H1 (cell line): ENCODE measurements at places on chromosomes 5 and 9. TPM values are rescaled to one million over a fixed set of nuclear protein-coding genes. Genes with fewer than 3 reads are reported as not detected.

FAM221B gene
- total RNA-seq = not detected in 2 replicates

DNA sequence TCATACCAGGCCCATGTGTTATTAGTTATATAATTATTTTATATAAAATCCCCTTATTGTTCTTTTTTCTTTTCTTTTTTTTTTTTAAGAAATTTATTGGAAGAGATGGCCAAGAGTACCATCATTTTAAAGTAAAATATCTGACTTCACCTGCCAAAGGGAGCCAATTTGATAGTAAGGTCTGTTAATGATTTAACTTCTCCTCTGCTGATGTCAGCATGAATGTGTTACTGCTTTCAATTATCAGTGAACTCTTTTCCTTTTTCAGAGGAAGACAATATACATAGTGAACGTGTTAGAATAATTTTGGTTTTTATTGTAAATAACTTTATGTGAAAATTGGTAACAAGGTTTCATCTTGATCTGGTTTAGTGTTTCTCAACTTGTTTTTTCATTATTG, 409.6 kb downstream of the SH3GL2 start:
- H3K4me1 ChIP-seq = no peaks in the 10 kb centered on the region
- no peak overlapping the region for H3K4me3 ChIP-seq
- H3K27me3 ChIP-seq = no peaks in the 10 kb centered on the region
- no peak for DNase-seq
- H3K36me3 ChIP-seq = no peaks in the 10 kb centered on the region
- no peak overlapping the region for H3K27ac ChIP-seq

TAF9 gene
- total RNA-seq = 85.1 and 85.4 TPM in 2 replicates

LTC4S gene
- 1.1 and 2.2 TPM in 2 replicates for total RNA-seq

PCDHB16 gene
- 5.2 and 5.9 TPM in 2 replicates for total RNA-seq

DNA sequence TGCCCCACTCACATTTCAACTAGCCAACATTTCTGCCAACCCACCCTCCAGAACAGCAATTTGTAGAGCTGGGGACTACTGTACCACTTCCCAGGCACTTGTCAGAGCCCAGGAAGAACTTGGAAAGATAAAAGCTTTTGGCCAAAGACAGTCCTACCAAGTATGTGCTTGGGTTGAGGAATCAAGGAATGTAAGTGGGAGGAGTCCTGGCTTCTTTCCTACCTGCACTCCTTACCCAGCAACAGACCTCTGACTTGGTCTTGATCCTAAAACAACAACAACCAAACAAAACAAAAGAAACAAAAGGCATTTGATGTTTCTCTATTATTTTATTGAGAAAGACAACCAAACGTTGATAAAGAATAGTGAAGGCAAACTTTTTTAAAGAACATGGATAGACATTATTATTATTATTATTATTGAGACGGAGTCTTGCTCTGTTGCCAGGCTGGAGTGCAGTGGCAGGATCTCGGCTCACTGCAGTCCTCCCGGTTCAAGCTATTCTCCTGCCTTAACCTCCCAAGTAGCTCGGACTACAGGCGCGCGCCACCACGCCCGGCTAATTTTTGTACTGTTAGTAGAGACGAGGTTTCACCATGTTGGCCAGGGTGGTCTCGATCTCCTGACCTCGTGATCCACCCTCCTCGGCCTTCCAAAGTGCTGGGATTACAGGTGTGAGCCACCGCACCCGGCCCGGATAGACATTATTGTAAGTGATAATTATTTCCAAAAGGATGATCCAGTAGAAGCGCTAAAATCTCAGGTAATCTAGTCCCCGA, 33.5 kb downstream of the ANXA2R start:
- H3K36me3 ChIP-seq = no peaks in the 10 kb centered on the region
- no peak overlapping the region for H3K27ac ChIP-seq

GRCh38 chr5:179234563-179235135, 110.6 kb downstream of the ADAMTS2 start:
- no peak for DNase-seq
- H3K4me1 ChIP-seq = no peaks in the 10 kb centered on the region
- H3K4me3 ChIP-seq = no peak overlapping the region

DNA sequence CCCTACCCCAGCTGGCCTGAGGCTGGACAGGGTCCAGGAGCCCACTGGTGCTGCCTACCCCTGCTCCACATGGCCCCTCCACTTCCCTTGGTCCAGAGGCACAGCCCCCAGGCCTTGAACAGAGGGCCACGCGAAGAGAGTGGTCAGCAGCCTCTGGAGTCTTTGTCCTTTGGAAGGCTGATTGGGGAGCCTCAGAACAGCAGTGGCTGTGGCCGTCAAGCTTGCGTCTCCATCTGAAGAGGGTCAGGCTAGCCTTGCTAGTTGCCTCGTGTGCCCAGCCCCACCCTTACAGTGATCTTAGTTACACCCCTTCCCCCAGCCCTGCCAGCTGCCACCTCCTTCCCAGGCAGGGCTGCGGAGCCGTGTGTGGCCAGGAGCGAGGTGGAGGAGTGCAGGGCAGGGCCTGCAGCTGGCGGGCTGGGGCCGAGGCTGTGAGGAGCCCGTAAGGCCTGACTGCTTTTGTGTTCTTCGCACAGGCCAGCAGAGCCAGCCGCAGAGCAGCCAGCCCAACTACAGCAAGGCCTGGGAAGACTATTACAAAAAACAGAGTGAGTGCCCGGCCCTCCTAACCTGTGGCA, 30.1 kb upstream of the PRDM12 start:
- no peaks in the 10 kb centered on the region for H3K27me3 ChIP-seq
- H3K27ac ChIP-seq = no peak overlapping the region
- no peak for DNase-seq
- H3K4me1 ChIP-seq = peaks cover 9% of the 10 kb centered on the region

OCLN gene
- total RNA-seq = 76.3 and 85.5 TPM in 2 replicates

GABRB2 gene
- 0.88 and 1.9 TPM in 2 replicates for total RNA-seq

ATP6V0E1 gene
- 108 and 109 TPM in 2 replicates for total RNA-seq

DNA sequence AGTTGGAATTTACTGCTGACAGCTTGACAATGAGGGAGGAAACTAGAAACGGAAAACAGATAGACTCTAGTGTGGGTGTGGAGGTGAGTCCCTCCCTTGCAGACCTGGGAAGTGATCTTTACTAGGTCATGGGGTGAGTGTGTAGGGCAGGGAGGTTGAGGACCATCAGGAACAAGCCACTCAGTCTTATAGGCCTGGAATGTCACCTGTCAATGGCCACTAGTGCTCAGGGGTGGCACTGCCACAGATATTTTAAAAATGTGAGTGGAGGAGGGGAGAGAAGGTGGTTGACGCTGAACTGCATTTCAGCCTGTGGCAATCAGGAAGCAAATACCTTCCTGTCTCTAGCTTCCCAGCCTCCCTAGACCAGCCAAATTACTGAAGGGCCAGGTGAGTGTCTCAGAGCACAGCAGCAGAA, 9.0 kb downstream of the OR2S2 start:
- H3K4me1 ChIP-seq = peaks cover 5% of the 10 kb centered on the region; the same call in 1 of the 2 replicates
- no peak for DNase-seq
- H3K27ac ChIP-seq = no peak overlapping the region
- H3K4me3 ChIP-seq = no peak overlapping the region
- H3K36me3 ChIP-seq = no peaks in the 10 kb centered on the region
- peaks cover 4% of the 10 kb centered on the region for H3K27me3 ChIP-seq

GRCh38 chr5:173035904-173036707, 20.0 kb upstream of the CREBRF start:
- no peaks in the 10 kb centered on the region for H3K4me1 ChIP-seq
- peaks cover 5% of the 10 kb centered on the region; the same call in 1 of the 2 replicates for H3K36me3 ChIP-seq
- H3K27me3 ChIP-seq = no peaks in the 10 kb centered on the region; the same call in 1 of the 2 replicates
- no peak overlapping the region for H3K27ac ChIP-seq

- DNase-seq = no peak
- H3K27ac ChIP-seq = no peak overlapping the region
- no peaks in the 10 kb centered on the region for H3K4me1 ChIP-seq
These were observed 13.9 kb downstream of the SGCD start for GRCh38 chr5:156340893-156341292.

RAB14 gene
- total RNA-seq = 41.6 and 44.8 TPM in 2 replicates

- no peak for DNase-seq
- no peak overlapping the region for H3K4me3 ChIP-seq
- H3K4me1 ChIP-seq = no peaks in the 10 kb centered on the region
- H3K27me3 ChIP-seq = no peaks in the 10 kb centered on the region
These were observed 404.3 kb downstream of the RAB3C start for GRCh38 chr5:58987193-58987592.

GRCh38 chr9:114591849-114592248, 4.3 kb downstream of the ATP6V1G1 start:
- no peak overlapping the region for H3K27ac ChIP-seq
- DNase-seq = no peak
- H3K36me3 ChIP-seq = peaks cover 6% of the 10 kb centered on the region
- H3K4me1 ChIP-seq = peaks cover 3% of the 10 kb centered on the region
- no peak overlapping the region for H3K4me3 ChIP-seq

NIPAL4 gene
- total RNA-seq = 0.20 and 0.25 TPM in 2 replicates

DNA sequence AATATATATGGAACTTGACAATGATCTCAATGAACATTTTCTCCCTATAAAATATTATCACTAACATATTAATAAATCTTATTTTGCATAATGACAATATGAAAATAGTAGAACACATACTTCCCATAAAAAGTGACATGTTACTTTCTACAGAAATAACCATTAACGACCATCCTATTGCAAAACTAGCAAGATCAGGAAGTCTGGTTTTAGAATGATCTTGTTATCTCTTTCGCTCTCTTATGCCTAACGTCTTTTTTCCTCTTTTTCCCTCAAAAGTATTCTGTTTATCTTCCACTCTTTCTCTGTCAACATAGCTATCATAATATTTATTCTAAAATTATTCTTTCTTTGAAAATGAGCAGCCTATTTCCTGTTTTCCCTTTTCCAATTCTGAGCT, 21.6 kb upstream of the C5orf46 start:
- DNase-seq = no peak
- H3K4me3 ChIP-seq = no peak overlapping the region
- H3K27me3 ChIP-seq = no peaks in the 10 kb centered on the region
- no peak overlapping the region for H3K27ac ChIP-seq
- no peaks in the 10 kb centered on the region for H3K36me3 ChIP-seq

GRCh38 chr9:14869671-14870070, 40.6 kb downstream of the FREM1 start:
- H3K27ac ChIP-seq = no peak overlapping the region
- no peak for DNase-seq
- H3K4me3 ChIP-seq = no peak overlapping the region
- H3K4me1 ChIP-seq = no peaks in the 10 kb centered on the region

- DNase-seq = no peak
- no peaks in the 10 kb centered on the region for H3K36me3 ChIP-seq
- H3K27me3 ChIP-seq = 0 out of 2 replicates have a peak, but pooled peaks cover 2% of the 10 kb centered on the region
- peaks cover 36% of the 10 kb centered on the region for H3K4me1 ChIP-seq
- H3K27ac ChIP-seq = no peak overlapping the region
- H3K4me3 ChIP-seq = no peak overlapping the region
These were observed 7.5 kb upstream of the NRARP start for GRCh38 chr9:137309368-137310188.

DNA sequence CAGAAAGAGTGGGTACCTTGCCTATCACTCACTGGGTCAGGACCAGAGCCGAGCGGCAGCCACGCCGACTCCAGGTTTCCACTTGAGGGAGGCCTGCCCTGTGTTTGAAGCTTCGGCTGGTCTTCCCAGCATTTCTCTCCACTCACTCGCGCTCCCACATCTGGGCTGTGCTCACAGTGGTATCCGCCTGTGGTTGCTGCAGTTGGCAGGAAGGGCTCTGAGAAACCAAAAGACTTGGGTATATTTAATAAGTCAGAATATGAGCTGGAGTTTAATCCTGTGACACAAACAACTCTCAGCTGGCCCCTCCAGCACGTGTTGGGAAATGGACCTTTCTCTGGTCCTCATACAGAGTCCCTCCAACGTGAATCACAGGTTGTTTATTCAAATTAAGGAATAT, 70.9 kb downstream of the SPRY4 start:
- H3K4me1 ChIP-seq = no peaks in the 10 kb centered on the region
- no peak for DNase-seq
- no peaks in the 10 kb centered on the region for H3K27me3 ChIP-seq
- H3K27ac ChIP-seq = no peak overlapping the region

DNA sequence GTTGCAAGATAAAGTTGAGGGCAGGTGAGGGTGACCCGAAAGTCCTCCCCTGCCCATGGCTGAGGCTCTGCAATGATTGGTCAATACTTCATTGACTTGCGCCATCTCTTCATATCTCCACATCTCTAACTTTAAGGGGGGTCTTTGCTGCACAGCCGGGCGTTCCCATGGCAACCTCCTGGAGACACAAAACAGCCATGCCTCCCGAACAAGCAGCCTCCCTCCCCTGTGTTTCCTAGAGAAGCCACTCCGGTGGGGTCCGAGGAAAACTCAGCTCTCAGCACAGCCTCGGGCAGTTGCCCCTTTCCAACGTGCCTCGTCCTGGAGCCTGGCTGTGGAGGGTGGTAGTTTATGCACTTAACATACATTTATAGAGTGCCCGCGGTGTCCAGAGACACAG, 57.5 kb downstream of the TSPAN17 start:
- no peaks in the 10 kb centered on the region for H3K27me3 ChIP-seq
- H3K4me3 ChIP-seq = no peak overlapping the region
- H3K4me1 ChIP-seq = no peaks in the 10 kb centered on the region
- no peaks in the 10 kb centered on the region for H3K36me3 ChIP-seq
- no peak overlapping the region for H3K27ac ChIP-seq

- no peaks in the 10 kb centered on the region for H3K27me3 ChIP-seq
- no peaks in the 10 kb centered on the region for H3K4me1 ChIP-seq
- H3K4me3 ChIP-seq = no peak overlapping the region
- H3K27ac ChIP-seq = no peak overlapping the region
These were observed 35.4 kb downstream of the DOCK8 start for GRCh38 chr9:250039-250438.

GRCh38 chr5:4868140-4868735, 271.9 kb upstream of the ADAMTS16 start:
- no peaks in the 10 kb centered on the region for H3K4me1 ChIP-seq
- no peak overlapping the region for H3K4me3 ChIP-seq
- H3K27me3 ChIP-seq = no peaks in the 10 kb centered on the region
- peak; percentile 88 for DNase-seq

AGXT2 gene
- not detected in 2 replicates for total RNA-seq

GRCh38 chr9:21761309-21761901, 41.0 kb upstream of the MTAP start:
- DNase-seq = no peak
- no peaks in the 10 kb centered on the region for H3K4me1 ChIP-seq
- peaks cover 19% of the 10 kb centered on the region for H3K27me3 ChIP-seq

GFI1B gene
- 0.09 and 0.71 TPM in 2 replicates for total RNA-seq

DNA sequence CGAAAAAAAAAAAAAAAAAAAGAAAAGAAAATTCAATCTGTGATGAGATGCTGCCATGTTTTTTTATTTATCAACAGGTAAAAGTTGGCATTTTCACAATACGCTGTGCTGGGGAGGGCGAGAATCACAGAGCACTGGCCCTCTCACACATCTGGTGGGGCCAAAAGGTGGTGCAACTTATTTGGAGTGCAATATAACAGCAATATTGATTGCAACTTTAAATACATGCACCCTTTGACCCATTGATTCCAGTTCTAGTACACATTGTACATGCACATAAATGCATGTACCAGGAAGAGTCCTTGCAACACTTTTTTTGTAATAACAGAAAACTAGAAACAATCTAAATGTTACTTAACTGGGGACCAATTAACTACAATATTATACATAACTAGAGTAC, 159.1 kb downstream of the DAB2IP start:
- H3K27ac ChIP-seq = no peak overlapping the region
- no peak overlapping the region for H3K4me3 ChIP-seq
- H3K36me3 ChIP-seq = no peaks in the 10 kb centered on the region
- H3K4me1 ChIP-seq = peaks cover 6% of the 10 kb centered on the region; the same call in 1 of the 2 replicates
- DNase-seq = no peak
- H3K27me3 ChIP-seq = no peaks in the 10 kb centered on the region
